ENCODE measurements at places on chromosomes 7 and 10.

DNA sequence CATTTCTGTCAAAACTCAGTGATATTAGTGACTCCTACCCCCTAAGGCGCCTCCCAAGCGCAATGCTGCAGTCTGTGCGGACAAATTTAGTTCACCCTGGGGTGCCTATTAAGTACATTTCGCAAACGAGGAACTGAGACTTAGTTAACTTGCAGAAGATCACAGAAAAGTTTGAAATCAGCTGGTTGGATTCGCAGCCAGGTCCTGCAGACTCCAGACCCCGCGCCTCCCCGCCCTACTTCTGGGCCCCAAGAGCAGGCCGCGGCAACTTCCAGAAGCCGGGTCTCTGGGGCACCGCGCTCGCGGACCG is 588 bp downstream of the CYREN start:
- DNase-seq = no peak

DNA sequence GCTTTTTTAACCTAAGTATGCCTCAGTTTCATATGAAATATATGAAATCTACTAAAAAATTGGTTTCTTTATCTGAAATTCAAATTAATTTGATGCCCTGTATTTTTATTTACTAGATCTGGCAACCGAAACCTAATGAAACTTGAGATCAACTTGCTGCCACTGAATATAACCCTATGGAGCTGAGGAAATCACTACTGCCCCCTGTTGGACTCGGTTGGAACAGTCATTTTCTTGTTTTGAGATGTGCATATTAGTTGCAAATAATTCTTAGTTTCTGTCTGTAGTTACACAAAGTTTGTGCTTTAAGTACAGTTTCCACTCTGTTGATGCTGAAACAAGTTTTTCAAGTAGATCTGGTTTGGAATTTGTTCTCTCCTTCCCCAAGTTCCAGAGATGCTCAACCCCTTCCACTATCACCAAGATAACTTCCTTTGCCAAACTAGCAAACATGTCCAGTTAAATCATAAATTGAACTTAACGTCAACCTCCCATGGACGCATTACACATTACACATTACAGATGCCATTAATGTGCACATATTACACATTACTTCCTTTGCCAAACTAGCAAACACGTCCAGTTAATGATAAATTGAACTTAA is 22.2 kb upstream of the EXOC4 start:
- DNase-seq = peak; percentile 16

- DNase-seq = peak; percentile 5
Observed at GRCh38 chr7:127514499-127514898, 70.9 kb downstream of the GCC1 start.

GRCh38 chr7:28005075-28005846 is 175.3 kb downstream of the JAZF1 start:
- no peak for DNase-seq

DNA sequence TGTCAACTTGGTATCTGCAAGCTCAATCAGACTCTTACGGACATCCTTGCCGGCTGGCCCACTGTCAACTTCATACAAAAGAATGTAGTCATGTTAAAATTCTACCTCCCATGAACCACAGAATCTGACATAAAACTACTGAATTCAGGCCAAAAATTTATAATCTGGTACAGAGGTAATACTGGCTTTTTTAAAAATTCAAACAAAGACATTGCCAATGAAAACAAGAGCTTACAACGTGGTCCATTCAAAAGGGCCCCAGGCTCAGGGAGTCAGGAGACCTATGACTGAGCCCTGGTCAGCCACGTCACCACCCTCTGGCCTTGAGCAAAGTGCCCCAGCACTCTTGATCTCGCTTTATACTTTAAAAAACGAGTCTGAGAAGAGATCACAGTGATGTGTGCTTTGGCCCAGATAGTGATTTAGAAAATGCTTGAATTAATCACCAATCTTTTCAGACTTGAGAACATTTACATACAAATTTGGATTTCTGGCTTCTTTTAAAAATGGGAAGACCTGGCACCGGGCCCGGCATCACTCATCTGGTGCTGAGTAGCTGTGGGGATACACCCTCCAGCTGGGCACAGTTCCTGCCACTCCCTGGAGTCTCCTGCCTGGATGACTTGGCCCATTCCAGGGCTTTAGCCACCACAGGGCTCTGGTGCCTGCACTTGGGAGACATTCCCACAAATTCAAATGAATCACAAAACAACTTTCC is 94.1 kb downstream of the PIP4K2A start:
- DNase-seq = peak; percentile 84

DNA sequence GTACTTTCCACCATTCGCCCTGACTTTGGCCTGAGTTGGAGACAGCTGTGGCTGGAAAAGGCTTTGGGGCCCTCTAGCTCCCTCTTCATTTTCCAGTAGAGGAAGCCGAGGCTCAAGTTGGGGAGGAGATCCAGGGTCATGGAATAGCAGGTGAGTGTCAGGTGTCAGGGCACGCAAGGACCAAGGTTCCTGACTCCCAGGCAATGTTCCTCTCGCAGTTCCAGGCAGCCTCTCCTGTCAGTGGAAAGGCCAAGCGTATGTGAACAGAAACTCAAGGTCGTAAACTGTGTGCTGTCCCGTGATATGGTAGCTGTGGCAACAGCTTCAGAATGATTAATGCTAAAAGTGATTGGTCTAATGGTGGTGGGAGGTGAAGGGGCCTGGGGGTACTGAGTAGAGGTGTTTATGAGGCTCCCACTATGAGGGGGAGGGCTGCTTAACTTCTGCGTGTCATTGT is 13.2 kb downstream of the ADAMTS14 start:
- no peak for DNase-seq

GRCh38 chr7:47885309-47885986 is 62.8 kb downstream of the PKD1L1 start:
- no peak for DNase-seq

GRCh38 chr7:101950450-101951119 is 133.2 kb downstream of the CUX1 start:
- no peak for DNase-seq

DNA sequence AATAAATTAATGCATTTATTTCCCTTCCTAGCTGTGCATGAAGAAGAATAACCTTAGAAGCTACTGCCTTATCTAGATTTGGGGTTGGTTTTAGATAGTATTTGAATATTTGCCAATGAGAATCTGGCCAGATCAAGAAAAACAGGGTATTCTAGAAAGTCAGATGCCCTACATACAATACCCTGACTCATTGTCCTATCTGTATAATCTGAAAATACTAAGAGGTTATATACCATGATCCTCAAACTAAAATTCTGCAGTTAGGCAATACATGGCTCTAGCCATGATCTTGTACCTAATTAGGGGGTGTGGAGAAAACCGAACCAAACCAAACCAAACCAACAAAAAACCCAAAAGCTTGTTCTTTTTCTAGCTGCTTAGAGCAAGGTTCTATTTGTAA is 240.4 kb upstream of the LYZL1 start:
- no peak for DNase-seq

GRCh38 chr7:40761762-40762560 is 627.2 kb downstream of the SUGCT start:
- DNase-seq = no peak

- peak; percentile 39 for DNase-seq
Observed at GRCh38 chr7:106731646-106732444, 70.9 kb upstream of the CCDC71L start.

- no peak for DNase-seq
Observed at GRCh38 chr10:100687143-100688003, 58.0 kb upstream of the PAX2 start.

DNA sequence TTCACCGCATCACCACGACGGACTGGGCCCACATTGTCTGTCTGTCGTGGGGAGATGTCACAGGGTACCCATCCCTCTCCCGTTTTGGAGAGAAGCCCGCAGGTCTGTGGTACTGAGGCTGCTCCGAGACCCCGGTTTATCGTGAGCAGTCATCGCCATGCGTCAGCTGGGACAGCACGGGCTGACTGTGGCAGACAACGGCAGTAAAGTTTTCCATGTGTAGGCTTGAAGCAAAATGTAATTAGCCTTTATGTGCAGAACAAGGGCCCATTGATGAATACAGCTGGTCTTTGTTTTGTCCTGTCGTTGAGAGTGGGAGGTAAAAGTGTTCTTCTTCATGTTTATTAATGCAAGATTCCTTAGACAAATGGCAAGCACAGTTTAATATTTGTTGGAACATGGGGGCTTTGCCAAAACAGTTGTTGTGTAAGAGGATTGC is 167.4 kb upstream of the SH2B2 start:
- DNase-seq = no peak

- no peak for DNase-seq
Observed at GRCh38 chr10:91345716-91346115, 64.4 kb upstream of the HECTD2 start.

DNA sequence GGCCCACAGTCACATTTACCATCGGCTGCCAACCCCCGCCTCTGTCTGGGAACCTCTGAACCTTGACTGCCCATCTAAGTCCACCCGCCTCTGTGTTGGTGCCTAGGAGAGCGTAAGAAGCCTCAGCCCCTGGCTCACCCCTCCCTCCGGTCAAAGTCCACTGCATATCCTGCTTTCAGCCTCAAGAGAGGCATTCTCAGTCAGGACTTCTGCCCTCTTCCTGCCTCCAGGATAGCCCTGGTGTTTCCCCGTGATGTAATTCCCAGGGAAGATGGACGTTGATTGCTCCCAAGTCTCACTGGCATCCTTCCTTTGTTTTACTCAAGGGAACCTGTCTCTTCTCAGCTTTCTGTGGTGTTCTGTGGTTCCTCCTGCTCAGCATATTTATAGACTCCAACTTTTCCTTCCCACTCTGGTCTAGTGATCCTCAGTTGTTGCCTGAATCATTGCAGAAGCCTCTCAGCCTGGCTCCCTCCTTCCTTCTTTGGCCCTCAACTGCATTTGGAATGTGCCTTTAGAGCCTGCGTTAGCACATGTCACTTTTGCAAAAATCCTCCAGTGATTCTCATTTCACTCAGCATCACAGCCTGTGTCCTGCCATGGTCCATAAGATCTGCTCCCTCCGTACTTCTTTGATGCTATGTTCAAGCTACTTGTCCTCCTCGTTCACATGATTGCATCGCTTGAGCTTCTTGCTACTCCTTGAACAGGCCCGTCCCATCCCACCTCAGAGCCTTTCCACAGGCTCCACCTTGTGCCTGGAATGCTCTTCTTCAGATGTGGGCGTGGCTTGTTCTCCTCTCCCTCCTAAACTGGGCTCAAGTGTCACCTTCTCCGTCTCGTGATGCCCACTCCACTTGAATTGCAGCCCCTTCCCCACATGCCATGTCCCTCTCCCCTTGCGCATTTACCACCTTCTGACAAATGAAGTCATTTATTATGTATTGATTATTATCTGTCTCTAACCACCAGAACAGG is 124.2 kb downstream of the PLPP4 start:
- no peak for DNase-seq

- DNase-seq = no peak
Observed at GRCh38 chr7:81433692-81434331, 336.0 kb downstream of the HGF start.

DNA sequence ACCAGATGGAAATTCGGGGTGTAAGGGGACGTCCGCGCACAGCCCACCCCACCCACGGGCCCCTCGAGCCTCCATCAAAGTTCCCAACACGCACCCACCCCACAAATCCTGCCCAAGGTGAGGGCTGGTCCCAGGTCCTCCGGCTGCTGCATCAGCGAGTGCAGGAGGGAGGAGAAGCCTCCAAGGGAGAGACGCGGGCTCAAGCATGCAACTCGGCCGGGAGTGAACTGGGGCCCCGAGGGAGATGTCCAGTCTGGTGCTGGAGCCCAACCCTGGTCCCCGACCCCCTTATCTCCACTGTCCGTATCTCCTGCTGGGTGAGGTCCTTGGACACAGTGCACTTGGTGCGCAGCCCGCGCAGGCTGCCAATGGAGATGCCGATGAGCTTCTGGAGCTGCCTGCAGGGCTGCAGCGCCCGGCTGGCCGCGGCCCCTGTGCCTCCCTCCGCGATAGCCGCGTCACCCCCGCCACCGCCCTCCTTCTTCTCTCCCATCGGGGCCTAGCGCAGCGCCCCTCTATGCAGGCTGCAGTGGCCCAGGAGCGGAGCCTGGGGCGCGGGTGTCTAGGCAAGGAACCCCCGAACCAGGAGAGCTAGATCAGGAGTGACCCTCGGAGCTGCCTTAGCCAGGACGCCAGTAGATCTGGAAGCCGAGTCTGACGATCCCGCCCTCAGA is 489.2 kb downstream of the ZNF33B start:
- DNase-seq = no peak

Measured in AG09309 (cell line).